ENCODE measurements at places on chromosomes 3 and 15.

DNA sequence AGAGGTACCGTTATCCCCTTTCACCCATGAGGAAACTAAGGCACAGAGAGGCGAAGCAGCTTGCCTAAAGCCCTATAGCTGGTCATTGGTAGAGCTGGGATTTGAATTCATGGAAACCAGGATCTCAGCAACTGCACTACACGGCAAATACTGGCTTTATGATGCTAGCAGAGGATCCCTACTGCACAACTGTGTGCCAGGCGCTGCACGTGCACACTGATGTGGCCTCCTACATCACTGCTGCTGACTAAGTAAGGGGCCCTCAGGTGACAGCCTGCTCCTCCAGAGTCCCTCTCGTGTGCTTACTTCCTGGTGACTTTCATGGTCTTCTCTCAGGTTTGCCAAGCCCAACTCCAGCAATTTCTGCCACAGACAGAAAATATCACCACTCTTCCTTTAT lies 3.4 kb upstream of the POLG start:
- DNase-seq = no peak

GRCh38 chr3:53211706-53212702 lies 43.8 kb downstream of the TKT start:
- no peak for DNase-seq

DNA sequence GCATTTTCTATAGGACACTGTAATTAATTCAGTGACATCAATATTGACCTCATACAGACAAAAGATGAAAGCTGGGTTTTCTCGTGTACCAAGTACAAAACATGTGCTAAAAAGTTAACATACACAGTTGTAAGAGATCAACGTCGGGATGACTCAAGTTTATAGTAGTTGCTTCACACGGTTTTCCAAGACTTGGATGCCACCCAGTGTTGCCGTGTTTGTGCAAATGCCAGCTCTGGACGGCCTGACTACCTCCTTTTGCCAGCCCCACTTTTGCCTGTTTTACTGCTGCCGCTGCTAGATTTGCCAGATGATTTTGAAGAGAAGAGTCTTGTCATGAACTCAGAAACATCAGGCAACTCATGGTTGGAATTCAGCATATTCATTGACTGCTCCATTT lies 17.6 kb downstream of the EMC7 start:
- no peak for DNase-seq

DNA sequence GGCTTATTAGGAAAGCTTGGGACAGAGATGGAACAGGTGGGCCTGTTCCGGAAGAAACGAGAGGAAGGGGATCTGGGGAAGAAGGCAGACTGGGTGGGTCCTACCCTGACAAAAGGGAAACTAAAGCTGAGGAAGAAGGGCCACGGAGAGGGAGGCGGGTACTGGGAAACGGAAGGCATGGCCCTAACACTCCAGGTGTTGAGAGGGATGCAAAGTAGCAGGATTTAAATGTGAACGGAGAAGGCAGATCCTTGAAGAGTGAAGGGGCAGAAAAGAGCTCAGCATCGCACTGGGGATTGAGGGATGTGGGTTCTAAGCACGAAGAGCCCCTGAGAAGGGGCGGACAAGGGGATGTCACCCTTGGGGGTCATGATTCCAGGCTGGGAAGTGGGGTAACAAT lies 735 bp downstream of the STIMATE start:
- DNase-seq = no peak

DNA sequence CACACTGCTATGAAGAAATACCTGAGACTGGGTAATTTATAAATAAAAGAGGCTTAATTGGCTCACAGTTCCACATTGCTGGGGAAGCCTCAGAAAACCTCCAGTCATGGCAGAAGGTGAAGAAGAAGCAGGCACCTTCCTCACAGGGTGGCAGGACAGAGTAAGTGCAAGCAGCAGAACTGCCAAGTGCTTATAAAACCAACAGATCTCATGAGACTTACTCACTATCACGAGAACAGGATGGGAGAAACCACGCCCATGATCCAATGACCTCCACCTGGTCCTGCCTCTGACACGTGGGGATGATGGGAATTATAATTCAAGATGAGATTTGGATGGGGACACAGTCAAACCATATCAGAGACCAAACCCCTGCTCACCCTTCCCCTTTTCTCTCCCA lies 75.0 kb downstream of the TRIM69 start:
- no peak for DNase-seq

GRCh38 chr3:177262396-177262795 lies 65.1 kb upstream of the TBL1XR1 start:
- no peak for DNase-seq

- no peak for DNase-seq
Observed at GRCh38 chr3:45365060-45365459, 23.3 kb upstream of the LARS2 start.

DNA sequence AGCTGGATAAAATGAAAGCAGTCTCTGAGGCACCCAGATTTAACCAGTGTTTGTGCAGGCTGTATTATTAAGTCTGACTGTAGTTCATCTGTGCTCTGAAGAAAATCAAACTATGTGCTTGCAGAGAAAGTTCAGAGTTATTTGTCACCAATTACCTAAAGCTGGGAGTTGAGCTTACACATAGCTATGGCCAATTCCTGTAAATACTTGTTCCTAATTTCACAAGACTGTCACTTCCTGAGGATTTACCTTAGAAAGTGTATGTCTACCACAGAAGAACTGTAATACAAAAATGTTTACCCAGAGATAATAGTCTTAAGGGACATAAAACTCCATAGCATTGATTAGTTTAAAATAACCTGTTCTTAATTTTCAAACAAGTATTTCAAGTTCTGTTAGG lies 628.4 kb upstream of the TGFBR2 start:
- DNase-seq = no peak

GRCh38 chr3:59115364-59116232 lies 65.8 kb upstream of the CFAP20DC start:
- no peak for DNase-seq

DNA sequence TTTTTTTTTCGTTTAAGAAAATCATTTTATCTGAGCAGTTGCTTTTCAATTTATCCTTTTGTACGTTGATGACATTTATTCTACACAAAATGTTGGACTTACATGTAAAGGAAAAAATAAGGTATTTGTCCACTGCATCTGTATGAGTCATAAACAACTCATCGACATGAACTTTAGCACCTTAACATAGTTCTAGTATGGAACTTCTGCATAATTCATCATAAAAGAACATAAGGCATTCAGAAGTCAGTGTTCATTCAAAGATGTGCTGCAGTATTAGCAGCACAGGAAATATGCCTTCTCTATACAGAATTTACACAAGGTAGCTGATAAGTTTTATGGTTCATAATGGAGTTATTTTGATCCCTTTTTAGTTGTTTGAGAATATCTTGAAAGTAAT lies 801.6 kb downstream of the CADM2 start:
- no peak for DNase-seq

DNA sequence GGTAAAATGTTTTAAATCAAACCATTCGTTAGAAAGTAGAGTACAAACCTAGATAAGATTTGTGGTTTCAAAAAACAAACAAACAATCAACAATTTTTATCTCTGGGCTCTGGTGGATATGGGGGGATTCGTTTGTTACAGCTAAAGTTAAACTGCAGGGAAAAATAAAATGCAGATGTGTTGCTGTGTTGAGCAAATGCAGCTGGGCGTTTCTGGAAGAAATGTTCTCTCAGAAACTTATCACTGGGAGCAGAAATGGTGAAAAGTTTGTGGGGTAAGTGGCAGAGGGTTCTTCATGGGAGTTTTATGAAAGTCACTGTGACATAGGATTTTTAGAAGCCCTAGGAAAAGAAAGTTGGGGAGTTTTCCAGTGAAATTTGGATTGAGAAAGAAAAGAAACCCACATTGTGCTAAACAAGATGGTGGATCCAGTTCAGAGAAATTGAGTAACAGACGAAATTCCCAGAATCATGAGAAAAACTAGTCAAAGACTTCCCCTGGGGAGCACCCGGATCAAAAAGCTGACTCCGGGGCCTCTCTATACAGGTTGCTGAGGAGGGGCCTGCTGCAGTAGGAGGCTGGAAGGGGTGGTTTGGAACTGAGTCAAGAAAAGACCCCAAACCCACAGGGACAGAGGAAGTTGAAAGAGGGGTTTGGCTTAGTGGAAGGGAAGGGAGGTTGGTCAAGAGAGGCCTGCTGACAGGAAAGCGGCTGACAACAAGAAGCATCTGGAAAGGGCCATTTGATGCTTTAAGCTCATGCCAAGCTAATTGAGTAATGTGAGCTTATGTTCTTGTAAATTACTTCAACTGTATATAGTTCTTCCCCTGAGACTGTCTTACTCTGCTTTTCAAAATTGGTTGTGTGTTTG lies 108.7 kb downstream of the RARB start:
- DNase-seq = no peak

- DNase-seq = no peak
Observed at GRCh38 chr3:137692803-137693431, 71.2 kb upstream of the SOX14 start.

DNA sequence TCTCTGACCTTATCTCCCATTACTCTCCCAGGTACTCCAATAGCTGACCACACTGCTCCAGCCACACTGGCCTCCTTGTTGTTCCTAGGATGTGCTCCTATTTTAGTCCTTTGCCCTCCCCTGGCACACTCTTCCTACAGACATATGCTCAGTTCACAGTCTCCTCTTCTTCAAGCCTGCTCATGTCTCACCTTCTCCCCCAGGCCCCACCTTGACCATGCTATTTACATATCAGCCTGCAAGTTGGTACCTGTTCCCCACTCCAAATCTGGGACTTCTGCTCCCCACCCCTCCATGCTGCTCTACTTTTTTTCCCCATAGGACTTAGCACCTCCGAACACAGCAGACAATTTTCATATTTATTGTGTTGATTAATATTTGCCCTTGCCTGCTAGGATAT lies 84.9 kb upstream of the BCL6 start:
- DNase-seq = no peak

DNA sequence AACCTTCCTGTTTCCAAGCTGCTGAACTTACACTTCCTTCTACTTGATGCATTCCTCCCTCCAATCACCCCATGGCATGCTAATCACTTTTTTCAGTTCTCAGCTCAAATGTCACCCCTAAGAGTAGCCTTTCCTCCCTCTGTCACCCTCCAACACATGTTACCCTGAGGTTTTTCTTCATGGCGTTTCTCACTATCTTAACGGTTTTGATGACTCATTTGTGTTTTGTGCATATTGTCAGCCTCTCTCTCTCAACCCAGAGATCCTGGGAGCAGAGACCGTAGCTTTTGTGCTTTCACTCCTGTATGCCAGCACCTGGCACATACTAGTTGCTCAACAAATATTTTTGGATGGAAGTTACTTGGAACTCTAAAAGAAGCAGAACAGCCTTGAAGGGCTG lies 24.5 kb downstream of the LRRC3B start:
- DNase-seq = no peak

DNA sequence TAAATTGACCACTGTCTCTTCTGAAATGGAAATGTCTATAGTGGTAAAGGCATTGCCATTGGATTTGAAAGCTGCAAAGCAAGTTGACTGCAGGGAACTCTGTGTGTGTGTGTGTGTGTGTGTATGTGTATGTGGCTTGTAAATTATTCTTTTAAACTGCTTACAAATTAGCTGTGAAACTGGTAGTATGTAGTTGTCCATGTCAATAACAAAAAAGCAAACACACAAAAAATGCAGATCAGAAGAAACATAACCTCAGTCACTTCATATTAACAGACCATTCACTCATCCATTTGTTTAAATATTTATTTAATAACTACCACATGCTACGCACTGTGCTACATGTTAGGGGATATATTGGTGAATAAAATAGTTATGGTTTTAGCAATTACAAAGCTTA lies 837.7 kb downstream of the FHIT start:
- DNase-seq = no peak

- no peak for DNase-seq
Observed at GRCh38 chr3:37072892-37073291, 79.6 kb downstream of the MLH1 start.

DNA sequence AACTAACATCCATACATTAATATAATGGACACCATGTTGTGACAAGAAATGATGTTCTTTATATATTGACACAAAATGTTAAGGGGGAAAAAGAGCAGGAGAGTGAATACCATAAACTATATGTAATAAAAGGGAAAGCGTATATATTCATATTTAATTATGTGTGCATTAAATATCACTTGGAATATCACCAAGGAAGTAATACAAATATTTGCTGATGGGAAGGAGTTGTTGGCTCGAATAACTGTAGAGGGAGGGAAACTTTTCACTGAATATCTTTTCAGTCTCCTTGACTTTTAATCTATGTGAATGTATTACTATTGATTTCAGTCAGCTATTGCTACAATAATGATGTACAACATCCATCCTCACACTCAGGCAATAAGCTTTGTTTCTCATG lies 167.0 kb upstream of the DPH6 start:
- DNase-seq = no peak

GRCh38 chr15:77612958-77613601 lies 19.6 kb downstream of the LINGO1 start:
- DNase-seq = no peak

GRCh38 chr3:72255791-72256559 lies 471.0 kb upstream of the PROK2 start:
- DNase-seq = peak; percentile 1

GRCh38 chr3:185280572-185281365 lies 26.9 kb upstream of the EHHADH start:
- DNase-seq = no peak

DNA sequence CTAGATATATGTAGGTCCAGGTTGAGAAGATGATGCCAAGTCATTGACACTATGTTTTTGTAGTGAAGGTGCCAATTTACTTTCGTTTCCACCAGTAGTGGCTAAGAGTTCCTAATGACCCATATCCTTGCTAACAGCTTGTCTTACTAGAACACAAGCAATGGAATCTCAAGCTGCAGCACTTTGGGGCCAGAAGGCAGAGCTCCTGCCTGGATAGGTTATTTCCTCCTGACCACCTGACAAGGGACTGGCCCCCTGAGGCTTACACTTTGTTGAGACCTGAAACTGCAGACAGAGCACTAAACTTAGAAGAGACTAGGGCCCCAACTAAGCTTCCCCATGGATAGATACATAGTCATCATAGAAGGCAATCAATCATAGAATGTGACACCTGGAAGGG lies 11.7 kb downstream of the ONECUT1 start:
- no peak for DNase-seq

- no peak for DNase-seq
Observed at GRCh38 chr3:115937054-115937453, 313.7 kb downstream of the GAP43 start.

DNA sequence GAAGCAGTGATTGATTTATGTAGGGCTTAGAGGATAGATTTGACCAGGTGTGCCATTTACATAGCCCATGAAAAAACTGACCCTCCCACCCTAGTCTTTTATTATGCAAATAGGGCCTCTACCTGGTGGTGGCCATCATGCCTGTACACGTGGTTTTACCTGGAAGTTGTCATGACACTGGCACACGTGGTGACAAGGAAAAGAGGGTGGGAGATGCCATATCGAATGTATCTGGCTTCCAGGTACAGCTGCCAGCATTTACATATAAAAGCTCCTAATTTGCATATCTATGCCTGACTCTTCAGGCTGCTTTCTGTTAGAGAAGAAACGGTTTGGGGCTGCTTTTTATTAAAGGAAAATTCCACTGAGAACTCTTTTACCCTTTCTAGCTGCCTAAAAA lies 35.0 kb upstream of the DNAJC13 start:
- no peak for DNase-seq

Measured in activated CD4-positive, CD25-positive, alpha-beta regulatory T cell treated with anti-CD3 and anti-CD28 coated beads, Interleukin-2, amount 50 U/mL, for 16 hours (primary cell).